ENCODE measurements at places on chromosomes 12 and 14.
A peak's percentile ranks its signal among the peaks of the same experiment; 100 is the strongest.

DNA sequence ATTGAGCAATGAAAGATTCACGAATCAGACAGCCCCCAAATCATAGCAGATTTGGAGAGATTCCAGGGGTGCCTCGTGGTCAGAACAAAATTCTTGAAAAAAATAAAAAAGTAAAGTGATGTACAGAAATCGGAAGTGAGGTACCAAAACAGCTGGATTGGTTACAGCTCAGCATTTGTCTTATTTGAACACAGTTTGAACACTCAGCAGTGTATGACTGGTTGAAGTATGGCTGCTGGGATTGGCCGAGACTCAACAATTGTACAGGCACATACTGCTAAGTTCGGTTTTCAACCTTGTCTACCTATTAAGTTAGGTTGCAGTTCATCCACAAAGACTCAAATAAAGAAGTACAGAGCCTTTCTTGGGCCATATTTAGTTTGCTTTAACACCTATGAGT is 865.4 kb upstream of the TMEM132C start:
- no peak for DNase-seq

GRCh38 chr14:23028799-23029198 is 5.9 kb downstream of the PSMB5 start:
- no peak for DNase-seq

- no peak for DNase-seq
Observed at GRCh38 chr12:62268956-62269355, 8.8 kb downstream of the USP15 start.

- peak; percentile 78 for DNase-seq
Observed at GRCh38 chr14:74905595-74906142, 17.4 kb downstream of the RPS6KL1 start.

DNA sequence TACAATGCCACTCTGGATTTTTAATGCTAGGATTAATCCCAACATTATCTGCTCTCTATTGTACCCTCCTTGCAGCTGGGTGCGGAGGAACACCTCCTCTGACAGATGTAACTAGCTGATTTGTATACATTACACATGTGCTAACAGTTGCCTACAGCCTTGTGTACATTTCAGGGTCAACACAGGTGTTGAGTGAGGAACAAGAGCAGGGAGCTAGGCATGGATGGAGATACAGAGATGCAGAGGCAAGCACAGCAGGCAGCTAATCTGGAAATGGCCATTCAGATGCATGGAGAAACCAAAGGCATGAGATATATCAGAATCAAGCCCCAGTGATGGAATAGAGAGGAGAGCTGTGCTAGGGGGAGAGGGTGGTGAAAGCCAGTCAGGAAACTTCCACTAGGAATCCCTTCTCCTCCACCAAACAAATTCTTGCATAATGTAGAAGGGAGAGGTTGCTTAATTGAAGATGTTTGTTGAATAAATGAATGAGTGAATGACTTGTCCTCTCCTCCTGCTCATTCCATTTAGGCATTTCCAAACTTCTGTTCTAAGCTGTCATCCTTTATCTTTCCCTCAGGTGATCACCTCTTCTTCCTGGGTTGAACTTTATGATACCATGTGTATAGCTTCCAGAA is 313.2 kb downstream of the ATP23 start:
- DNase-seq: no peak

GRCh38 chr12:2936301-2936700 is 22.9 kb upstream of the TEAD4 start:
- DNase-seq: no peak

DNA sequence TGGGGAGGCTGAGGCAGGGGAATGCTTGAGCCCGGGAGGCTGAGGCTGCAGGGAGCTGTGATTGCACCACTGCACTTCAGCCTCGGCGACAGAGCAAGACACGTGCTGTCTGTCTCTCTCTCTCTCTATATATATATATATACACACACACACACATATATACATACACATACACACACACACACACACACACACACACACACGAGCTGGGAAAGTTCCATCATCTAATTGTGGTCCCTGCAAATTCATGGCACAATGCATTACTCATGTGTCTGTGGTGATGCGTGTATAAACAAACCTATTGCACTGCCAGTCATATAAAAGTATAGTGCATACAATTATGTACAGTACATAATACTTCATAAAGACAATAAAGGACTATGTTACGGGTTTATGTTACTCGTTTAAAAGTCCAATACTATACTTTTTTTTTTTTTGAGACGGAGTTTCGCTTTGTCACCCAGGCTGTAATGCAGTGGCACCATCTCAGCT is 36.6 kb downstream of the WDR89 start:
- no peak for DNase-seq

DNA sequence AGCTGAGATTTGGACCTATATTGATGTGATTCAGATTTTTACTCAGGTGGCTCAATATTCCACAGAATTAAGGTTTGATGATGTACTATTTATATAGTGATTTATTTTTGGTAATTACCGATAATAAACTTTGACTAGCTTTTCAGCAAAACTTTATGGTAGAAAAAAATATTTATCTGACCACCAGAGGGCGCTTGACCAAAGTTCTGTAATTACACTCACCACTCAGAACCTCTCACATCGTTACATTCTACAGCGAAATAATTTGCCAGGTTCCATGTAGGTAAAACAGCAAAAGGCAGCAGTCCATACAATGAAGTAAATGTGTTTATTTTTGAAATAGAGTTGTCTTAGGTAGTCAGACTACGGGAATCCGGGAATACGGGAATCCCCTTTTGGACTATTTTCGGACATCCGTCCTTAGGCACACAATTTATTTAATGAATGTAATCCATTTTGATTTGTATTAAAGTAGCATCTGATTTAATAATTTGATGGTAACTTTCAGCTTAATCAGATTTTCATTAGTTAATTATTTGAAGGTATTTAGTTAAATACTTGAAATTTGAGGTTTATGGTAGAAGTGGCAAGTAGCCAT is 143.0 kb upstream of the DDHD1 start:
- DNase-seq: peak; percentile 6

DNA sequence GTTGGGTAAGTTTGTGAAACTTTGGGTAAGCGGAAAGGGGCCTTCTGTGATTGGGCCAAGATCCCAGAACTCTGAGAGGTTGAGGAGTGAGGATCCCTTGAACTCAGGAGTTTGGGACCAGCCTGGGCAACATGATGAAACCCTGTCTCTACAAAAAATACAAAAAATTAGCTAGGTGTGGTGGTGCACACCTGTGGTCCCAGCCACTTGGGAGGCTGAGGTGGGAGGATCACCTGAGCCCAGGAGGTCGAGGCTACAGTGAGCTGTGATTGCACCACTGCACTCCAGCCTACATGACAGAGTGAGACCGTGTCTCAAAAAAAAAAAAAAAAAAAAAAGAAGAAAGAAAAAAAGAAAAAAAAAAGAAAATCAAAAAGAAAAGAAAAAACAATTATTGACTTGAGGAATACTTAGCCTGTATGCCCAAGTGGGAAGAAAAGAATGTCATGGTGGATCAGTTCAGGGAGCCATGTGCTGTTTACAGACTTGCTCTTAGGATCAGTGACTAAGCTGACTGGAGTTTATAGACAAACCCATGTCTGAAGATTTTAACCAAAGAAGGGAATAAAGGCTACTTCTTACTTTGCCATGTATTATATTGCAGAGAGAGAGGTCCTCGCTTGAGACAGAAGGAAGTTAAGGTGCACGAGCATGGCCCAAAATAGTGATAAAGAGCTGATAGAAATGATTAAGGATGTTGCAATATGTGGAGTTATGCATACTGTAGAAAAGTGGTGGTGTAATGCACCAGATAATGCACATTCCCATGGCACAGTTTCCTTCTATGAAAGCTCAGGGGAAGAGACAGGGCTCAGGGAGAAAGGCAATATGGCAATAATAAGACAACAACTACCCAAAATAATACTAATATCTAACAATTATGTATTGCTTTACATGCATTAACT is 881 bp downstream of the HSD17B6 start:
- no peak for DNase-seq

Measured in frontal cortex (tissue), 4 donors.